ENCODE measurements at places on chromosomes 3 and 15.

DNA sequence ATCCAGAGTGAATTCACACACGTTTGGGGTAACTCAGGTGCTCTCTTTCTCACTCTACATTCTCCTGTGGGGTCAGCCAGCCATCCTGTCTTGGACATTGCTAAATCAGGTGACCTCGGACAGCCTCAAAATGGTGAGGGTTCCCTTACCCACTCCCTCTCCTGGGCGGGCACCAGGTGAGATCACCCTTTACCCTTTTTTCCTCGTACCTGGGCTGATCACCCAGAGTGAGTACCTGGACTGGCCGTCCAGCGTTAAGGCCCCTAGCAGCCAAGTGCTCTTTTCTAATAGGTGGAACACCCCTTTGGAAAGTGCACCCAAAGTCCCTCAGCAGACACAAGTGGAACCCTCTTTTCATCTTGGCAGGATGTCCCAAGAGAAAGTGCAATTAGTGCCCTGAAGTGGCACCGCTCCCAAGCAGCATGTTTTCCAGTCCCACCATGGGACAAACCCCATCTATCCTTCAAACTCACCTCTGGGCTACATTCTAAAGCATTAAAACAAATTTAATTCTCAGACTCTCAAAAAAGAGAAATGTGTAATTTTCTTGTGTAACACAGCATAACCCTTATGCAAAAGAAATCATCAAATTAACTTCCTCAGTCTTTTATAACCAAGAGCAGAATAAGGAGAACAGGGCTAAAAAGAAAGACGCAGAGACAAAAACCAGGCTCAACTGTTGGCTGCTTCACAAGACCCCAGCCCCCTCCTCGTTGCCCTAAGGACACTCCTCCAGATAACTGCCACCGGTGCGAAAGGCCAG is 20.7 kb downstream of the TRANK1 start:
- DNase-seq, result no peak

- DNase-seq, result no peak
Measured at GRCh38 chr3:156769721-156770654, 56.2 kb upstream of the LEKR1 start.

- no peak for DNase-seq
Measured at GRCh38 chr3:79564192-79564591, 203.6 kb downstream of the ROBO1 start.

DNA sequence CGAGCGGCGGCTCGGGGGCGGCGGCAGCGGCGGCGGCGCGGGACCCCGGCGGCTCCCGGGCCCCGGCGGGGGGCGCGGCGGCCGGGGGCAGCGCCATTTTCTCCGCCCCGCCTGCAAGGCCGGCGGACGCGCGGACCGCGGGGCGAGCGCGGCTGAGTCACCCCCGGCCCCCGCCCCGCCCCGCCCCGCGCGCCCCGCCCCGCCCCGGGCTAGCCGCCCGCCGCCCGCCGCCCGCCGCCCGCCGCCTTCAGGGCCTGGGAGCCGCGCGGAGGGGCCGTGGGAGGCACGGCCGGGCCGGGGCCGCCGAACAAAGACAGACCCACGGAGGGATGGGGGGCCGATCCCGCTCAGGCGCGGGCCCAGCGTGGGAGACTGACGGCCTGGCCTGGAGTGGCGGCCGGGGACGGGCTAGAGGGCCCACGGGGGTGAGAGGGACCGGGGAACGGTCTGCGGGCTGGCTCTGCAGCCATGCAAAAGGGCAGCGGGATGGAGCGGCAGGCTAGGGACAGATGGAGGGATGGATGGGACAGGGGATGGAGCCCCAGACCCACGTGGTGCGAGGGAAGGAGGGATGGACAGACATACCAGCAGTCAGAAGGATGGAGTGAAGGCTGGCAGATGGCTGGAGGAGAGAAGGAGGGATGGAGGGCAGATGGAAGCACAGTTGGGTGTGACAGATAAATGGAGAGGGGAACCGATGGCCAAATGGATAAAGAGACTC is at the start of gene EIF4E3:
Gene EIF4E3 (minus strand): TSS at position 132 of the 721 bp plus-strand sequence. CDS start 35 bp downstream, at position 97.
- no peak for DNase-seq

- no peak for DNase-seq
Measured at GRCh38 chr15:85354461-85354860, 25.9 kb upstream of the AKAP13 start.

DNA sequence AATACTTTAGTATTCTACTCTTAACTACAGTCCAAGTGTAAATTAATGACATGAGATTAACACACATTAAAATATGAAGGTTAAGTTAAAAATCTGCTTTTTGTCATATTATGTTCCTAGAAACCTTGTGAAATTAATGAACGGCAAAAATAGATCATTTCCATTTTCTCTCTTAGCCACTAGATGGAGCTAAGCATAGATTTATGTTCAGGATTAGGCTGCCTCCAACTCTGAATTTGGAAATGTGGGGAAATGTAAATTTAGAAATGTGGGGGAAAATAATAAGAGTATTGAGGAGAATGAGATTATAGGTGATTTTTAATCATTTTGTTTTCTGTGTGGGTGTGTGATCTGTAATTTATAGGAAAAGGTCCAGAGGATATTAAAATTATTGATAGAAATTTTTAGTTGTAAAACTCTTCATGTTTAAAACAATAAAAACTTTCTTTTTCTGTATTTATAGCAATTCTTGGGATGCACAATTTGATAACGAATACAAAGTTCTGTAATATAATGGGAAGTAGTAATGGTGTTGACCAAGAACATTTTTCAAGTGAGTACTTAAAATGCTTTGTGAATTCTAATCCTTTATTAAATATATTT is 59.2 kb downstream of the TMOD3 start:
- DNase-seq, result no peak

DNA sequence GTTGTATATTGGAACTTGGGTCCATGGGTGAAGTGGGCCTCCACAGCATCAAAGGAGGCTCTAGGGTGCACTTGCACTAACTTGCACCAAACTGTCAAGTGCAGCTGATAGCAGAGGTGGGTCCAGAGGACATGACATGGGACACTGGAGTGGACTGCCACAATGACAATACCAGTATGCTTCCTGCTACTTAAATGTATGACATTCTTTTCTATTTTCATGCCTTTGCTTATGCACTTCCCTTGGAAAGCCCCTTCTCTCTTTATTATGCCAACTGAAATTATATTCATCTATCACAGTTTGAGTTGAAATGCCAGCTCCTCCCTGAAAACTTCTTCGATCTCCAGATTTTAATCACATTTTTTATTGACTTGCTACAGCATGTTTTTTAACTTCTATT is 101.8 kb downstream of the CFAP20DC start:
- no peak for DNase-seq

DNA sequence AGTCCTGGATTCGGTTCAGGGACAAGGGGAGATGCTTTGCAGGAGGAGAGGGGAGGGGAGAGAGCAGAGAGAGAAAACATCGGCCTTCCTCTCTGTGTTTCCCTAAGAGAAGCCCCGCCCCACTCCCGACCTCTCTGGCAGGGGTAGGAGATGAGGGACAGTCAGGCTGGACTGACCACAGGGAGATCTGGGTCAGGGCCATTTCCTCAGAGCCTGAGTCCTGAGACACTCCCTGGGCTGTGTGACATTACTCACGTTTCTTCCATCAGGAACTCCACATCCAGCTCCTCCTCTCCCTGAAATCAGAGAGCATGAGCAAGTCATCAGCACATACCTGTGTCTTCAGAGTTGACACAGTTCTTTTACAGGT is 9.1 kb downstream of the PLA2G4D start:
- no peak for DNase-seq

DNA sequence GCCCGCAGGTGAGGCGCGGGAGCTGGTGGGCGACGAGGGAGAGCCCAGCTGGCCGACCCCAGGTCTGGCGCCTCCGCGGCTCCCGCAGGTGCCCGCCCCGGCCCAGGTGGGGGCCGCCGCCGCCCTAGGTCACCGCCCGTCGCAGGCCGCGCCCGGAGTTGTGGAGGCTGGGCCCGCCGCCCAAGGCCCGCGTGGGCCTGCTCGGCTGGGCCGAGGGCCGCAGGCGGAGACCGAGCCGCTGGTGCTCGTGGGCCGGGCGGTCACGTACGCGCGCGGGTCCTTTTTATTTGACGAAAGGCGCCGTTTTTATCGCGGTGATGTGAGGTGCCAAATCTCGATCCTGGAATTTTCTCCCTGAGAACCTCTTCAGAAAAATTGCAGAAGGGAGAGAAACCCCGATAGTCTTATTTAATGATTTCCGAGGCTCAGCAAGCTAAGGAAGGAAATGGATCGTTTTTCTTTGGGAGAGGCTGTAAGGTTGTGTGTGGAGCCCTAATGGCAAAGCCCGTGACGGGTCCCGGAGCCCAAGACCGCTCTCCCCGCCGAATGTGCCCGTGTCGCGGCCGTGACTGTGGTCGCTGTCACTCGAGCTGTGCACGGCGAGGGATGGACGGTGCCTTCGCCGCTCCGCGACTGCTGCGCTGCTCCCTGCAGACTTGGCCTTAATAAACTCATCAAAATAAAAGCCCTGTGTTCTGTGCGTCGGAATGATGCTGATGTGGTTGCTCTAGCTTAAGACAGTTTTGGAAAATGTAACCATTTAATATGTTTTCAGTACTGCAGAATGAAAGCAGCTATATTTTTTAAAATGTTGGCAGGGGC is 612 bp downstream of the APPL1 start:
- no peak for DNase-seq

DNA sequence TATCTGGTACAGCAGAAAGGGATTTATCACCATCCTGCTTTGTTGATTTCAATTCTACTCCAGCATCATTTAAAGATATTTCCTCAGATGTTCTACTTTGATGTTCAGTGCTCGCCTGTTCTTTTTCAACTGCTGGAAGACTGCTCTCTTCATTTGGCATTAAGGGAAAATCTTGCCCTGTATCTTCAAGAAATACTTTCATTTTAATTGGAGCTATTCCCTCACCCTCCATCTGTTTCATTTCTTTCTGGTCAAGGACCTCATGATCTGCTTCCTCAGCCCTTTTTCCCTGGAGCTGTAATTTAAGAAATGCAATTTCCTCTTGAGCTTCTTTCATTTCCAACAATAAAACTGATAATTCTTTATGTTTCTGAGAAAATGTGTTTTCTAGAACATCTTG is 37.8 kb upstream of the HCLS1 start:
- no peak for DNase-seq

- DNase-seq, result no peak
Measured at GRCh38 chr3:188822004-188822403, 349.8 kb upstream of the TPRG1 start.
